Omental fat pad (tissue), 4 donors: ENCODE measurements at places on chromosomes 7 and 10. TPM values are rescaled to one million over a fixed set of nuclear protein-coding genes. Genes with fewer than 3 reads are reported as not detected.

LRIT1 gene
- total RNA-seq = not detected

PRSS58 gene
- not detected for total RNA-seq

GTF2IRD1 gene
- total RNA-seq = 12.4 TPM

AKR1B1 gene
- 110 TPM for total RNA-seq

ABLIM1 gene
- total RNA-seq = 126 TPM

CALHM2 gene
- total RNA-seq = 65.8 TPM

PLAU gene
- total RNA-seq = 48.3 TPM

DNA sequence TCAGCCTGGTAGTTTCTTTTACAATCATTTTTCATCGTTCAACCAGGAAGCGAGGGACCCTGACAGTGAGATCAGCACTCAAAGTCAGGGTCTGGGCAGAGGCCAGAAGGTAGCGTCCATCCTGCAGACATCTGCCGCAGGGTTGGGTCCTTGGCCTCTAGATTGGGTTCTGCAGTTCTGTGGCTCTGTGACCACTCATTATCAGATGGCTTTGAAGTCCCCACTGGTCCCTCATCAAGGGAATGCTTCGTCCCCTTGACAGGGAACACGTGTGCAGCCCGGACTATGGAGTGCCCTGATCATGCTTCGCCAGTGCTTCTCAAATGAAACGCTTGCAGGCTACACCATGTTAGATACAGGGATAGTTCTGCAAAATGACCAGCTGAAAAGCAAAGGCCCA is 64.1 kb downstream of the FRMPD2 start:
- no peak for DNase-seq

- DNase-seq = no peak
Observed at GRCh38 chr7:127770885-127771284, 118.9 kb downstream of the SND1 start.

DNA sequence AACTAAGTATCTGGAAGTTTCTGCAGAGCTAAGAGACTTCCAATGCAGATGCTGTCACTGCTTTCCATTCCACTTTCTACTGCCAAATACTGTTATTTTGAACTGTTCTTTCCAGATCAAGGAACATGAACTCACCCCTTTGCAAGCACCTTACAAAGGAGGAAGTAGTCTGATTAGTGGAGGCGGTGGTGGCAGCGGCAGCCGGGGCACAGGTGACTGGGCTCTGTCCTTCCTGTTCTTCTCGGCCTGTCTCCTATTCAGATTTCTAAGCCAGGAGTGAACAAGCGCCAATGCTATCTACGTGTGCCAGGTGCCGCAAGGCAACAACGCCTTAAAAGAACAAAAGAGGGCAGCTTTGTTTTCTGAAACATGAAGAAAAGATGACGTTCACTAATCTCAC is 44.9 kb downstream of the BEND7 start:
- DNase-seq = no peak

- DNase-seq = no peak
Observed at GRCh38 chr10:77149001-77149400, 488.6 kb downstream of the KCNMA1 start.

GRCh38 chr10:102642736-102643335 is 1.4 kb upstream of the TRIM8 start:
- DNase-seq = no peak

DNA sequence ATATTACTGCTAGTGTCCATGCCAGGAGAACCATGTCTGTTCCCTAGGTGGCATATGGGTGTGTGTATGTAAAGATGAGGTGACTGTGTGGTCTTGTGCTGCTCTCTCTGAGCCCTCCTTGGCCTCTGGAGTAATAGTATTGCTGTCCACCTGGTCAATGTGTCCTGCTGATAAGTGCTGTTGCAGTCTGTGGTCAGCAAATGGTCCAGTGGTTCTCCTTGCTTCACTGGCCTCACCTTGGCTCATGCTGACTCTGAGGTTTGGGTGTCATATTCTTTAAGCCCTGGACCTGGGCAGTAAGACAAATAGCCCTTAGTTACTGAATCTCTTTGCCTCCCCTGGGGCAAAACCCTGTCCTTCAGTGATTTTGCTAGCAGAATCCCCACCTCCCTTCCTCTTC is 56.8 kb downstream of the TPST1 start:
- DNase-seq = no peak

DNA sequence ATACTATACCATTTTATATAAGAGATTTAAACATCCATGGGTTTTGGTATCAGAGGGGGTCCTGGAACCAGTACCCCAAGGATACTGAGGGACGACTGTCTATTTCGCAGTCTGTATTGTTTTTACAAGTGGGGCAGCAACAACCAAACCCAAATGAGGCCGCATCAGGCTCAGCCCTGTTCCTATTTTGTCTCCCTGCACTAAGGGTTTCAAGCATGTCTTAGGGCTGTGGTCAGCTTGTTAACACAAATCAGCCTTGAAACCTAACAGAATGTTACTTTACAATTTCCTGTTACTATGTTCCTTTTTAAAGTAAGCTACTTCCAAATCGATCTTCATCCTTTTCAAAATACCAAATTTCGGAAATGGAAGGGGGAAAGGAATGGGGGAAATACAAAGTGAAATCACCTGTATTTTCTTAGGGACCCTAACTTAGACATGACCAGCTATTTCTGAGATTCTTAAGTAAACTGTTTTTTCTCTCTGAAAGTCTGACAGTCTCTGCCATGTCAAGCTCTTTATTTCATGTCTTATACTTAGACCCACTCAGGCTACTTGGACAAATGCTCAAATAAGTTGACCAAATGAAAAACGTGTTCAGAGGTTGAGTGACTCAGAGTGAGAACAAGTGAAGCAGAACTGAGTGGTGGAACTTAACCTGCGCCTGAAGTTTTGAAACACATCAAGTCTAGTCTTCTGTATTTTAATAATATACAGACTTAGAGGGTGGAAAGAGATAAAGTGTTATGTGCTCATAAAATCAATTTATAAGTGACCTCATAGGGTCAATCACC is 75.8 kb downstream of the C1GALT1 start:
- DNase-seq = no peak

GRCh38 chr7:5396542-5396941 is 27.1 kb downstream of the TNRC18 start:
- no peak for DNase-seq

DNA sequence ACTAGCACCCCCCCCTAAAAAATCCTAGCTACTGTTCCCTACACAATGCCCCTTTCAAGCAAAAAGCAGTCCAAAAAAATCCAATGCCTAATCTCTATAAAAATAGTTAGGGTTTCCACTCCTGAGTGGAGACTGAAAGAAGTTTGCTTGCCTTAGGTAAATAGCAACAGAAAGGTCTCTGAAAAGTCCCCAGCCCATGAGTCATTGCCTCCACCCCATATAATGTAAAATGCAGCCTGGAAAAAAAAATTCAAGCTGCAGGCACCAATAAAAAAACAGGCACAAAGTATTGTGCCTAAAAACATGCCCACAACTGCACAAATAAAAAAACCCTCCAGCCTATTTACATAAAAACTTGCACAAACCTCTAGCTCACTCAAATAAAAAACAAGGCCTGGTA is 47.5 kb downstream of the ZNF680 start:
- no peak for DNase-seq

DNA sequence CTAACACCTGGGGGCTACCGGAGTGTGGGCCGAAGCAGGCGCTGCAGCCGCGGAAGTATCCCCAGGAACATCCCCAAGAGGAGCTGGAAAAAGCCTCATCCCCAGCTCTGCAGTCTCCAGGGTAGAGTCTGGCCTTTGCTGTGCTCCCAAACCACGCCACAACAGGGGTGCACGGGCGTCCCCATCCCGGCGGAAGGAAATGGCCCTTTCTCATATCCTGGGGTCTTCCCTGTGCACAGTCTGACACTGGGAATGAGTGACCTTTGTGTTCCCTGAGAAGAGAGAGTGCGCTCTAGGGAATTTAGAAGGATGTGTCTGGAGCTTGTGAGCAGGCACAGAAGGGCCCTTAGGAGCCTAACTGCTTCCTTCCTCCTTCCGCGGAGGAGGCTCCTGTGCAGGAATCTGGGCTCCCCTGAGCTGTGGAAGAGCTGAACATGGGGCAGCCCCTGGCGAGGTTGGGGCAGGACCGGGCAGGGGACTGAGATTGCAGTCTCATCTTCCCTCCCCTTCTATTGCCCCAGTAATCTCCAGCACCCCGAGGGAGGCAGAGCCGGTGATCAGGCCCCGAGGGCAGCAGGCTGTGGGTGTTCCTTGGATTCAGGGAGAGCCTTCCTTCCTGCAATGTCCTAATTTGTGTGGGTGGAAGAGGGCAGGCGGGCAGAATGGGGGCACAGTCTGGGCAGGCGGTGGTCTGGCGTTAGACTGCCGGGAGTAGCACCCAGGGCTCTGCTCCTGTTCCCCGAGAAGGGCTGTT is 1.3 kb downstream of the REPIN1 start:
- no peak for DNase-seq

DNA sequence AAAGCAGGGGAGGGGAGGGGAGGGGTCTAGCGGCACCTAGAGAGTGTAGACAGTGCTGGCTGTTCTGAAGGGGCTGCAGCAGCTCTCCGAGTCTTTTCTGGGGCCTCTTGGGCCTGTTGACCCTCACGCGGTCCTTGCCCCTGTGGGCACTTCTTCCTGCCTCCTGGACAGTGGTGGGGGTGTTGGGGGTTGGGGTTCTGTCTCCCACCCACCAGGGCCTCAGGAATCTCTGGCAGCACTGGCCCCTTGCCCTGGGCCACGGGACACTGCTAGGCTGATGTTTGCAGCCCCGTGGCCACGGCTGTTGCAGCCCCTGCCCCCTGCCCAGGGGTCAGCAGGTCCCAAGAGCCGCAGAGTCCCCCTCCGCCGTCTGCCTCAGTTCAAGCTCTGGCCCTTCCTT is 68.9 kb upstream of the INPP5A start:
- no peak for DNase-seq

DNA sequence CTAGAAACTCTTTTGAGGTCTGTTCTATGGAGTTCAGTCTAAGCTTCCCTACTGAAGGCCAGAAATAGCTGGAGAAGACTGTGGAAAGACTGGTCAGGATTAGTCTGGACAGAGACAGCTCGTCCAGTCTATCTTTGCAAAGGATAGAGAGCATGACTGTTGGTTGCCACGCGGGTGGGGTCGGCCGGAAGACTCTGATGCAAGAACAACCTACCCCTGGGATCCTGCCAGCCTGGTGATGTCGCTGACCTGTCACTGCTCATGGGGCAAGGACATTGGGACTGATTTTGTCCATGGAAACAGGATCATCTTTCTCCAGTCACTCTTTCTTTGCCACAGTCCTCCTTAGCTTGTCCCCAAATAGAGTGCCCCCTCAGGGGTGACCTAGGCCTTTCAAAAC is 337.6 kb upstream of the NPSR1 start:
- DNase-seq = no peak

DNA sequence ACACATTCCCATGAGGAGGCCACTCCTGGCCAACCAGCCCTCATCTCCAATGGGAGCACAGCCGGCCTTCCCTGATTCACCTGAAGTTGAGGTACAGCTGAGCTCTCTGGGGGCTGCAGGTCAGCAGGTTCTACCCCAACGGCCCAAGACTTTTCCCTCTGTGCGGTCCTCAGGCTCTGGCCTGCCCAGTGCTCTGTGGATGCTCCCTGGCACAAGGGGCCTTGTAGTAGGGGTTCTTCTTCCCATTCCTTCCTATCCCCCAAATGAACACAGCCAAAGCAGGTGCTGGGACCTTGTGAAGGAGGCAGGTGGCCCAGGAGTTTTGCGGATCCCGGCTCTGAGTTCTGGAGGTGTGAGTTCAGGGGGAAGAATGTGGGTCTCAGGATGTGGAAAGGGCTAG is 72.2 kb downstream of the PLXNA4 start:
- DNase-seq = no peak

- DNase-seq = no peak
Observed at GRCh38 chr7:19470031-19470430, 238.8 kb downstream of the POLR1F start.

GRCh38 chr10:96772196-96772595 is 51.9 kb upstream of the PIK3AP1 start:
- DNase-seq = no peak

DNA sequence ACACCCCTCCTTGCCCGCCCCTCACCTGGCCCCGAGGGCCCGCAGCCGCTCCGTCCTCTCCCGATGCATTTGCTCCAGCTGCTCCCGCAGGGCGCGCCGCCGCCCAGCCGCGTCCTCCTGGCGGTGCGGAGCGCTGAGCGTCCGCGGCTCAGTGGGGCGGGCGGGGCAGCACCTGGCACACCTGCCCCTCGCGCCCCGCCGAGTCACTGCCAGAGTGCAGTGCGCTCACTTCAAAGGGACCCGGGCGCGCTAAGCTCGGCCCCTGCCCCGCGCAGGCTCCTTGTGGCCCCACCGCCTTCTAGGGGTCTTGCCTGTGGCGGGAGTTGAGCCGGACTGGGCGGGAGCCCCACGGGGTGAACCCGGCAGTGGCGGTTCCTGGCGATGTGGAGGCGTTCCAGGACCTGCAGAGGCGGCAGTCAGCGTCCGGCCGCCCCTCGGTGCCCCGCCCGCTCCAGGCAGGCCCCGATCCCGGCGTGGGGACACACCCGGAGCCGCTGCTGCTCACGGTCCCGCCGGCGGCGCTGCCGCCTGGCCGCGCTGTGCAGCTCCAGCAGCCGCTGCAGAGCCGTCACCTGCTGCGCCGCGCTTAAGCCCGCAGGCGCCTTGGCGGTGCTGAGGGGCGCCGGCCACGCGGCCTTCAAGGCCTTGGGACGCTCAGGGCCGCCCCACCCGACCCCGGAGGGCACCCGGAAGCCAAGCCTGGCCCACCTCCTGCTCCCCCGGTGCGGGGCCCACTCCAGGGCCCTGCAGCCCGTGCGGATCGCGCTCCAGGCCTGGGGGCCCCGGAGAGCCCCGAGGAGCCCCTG is 6.7 kb downstream of the ATP6V1F start:
- DNase-seq = no peak

DNA sequence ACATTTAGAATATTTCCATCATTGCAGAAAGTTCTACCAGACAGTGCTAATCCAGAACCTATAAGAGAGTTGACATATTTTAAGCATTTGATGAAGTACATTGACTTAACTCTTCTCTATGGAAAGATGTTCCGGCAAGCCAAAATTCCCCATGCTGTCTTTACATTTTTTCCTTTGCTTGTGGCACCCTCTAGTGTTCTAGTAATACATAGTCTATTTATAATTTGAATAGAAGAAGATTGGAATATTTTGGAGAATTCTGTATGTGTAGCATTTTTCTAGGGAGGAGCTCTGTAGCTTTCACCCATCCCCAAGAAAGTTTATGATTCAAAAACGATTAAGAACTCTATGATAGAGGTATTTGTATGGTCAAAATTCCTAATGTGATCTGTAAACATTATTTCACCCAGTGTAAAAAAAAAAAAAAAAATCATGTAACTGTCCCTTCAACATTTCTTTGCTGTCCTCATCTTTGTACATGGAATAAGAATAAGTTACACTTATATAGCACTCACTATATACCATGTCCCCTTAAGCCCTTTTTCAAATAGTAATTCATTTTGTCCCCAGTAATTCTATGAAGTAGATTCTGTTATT is 33.2 kb downstream of the NRF1 start:
- DNase-seq = no peak

GRCh38 chr10:49749144-49749543 is 13.0 kb downstream of the OGDHL start:
- DNase-seq = no peak

GRCh38 chr10:7478727-7479457 is 68.1 kb upstream of the SFMBT2 start:
- no peak for DNase-seq
